ENCODE measurements at places on chromosomes 3 and 15. TPM values are rescaled to one million over a fixed set of nuclear protein-coding genes. Genes with fewer than 3 reads are reported as not detected.

Gene STRIT1
- not detected for polyA plus RNA-seq

Gene JAGN1
- 46.5 TPM for polyA plus RNA-seq

DNA sequence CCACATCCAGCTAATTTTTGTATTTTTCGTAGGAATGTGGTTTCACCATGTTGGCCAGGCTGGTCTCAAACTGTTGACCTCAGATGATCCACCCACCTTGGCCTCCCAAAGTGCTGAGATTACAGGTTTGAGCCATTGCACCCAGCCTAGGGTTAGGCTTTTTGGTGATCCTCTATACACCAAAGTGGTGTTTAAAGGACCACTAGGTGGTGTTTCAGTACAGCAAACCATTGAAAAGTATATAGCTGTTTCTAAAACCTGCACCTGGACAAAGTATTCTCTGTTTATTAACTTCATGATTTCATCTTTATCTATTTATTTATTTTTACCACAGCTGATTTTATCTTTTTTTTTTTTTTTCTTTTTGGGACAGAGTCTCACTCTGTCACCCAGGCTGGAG lies 68.4 kb downstream of the MINDY2 start:
- DNase-seq = no peak

- DNase-seq = no peak
Measured at GRCh38 chr3:112773864-112774263, 72.8 kb downstream of the CD200R1L start.

- no peak for DNase-seq
Measured at GRCh38 chr3:94246171-94246570, 183.3 kb downstream of the NSUN3 start.

Gene MLF1
- polyA plus RNA-seq = 7.4 TPM

GRCh38 chr15:76309601-76310330 lies 1.5 kb downstream of the ETFA start:
- DNase-seq = no peak

GRCh38 chr3:17040322-17040989 lies 155.7 kb downstream of the PLCL2 start:
- no peak for DNase-seq

Gene EFCAB12
- polyA plus RNA-seq = 0.05 TPM

Gene EPHA3
- 0.12 TPM for polyA plus RNA-seq

Gene MEGF11
- 0.04 TPM for polyA plus RNA-seq

GRCh38 chr3:131831608-131832007 lies 203.2 kb downstream of the CPNE4 start:
- no peak for DNase-seq

Gene SNTN
- polyA plus RNA-seq = not detected

Gene PAQR5
- polyA plus RNA-seq = 2.1 TPM

DNA sequence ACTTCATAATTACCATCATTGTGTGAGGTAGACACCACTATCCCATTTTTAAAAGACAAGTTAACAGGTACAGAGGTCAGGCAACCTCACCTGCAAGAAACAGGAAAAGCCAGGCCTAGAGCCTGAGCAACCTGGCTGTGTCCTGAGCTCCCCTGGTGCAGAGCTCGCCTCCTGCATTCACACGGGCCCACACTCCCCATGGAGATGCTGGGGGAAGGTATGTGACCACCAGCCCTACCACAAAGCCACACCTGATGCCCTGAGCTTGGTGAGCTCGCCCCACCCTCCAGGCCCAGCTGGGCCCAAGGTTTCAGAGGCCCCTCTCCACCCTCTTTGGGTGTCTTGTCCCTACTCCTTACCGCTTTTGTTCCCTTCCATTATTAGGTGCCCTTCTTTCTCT lies 1.2 kb upstream of the EFCAB12 start:
- no peak for DNase-seq

- DNase-seq = peak; percentile 54
Measured at GRCh38 chr3:101836652-101837598, 12.4 kb upstream of the NFKBIZ start.

GRCh38 chr3:97575742-97576141 lies 188.8 kb upstream of the ARL6 start:
- DNase-seq = no peak

DNA sequence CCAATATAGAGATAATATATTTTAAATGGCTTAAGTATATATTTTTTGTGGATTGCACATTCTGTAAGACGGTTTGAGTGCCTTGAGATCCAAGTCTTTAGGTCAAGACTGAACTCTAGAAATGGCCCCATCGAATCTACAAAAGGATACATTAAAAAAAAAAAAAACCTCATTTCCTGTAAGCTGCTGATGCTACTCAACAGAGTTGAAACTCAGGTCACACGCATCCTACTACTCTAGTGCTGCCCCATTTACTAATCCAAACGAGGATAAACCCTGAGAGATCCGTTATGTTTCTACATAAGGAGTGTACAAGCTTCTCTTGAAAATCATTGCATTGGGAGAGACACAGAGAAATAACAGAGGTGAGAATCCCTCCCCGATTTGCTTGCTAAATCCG lies 187.3 kb downstream of the TIGIT start:
- DNase-seq = no peak

- no peak for DNase-seq
Measured at GRCh38 chr15:91429973-91430372, 329.9 kb downstream of the SV2B start.

DNA sequence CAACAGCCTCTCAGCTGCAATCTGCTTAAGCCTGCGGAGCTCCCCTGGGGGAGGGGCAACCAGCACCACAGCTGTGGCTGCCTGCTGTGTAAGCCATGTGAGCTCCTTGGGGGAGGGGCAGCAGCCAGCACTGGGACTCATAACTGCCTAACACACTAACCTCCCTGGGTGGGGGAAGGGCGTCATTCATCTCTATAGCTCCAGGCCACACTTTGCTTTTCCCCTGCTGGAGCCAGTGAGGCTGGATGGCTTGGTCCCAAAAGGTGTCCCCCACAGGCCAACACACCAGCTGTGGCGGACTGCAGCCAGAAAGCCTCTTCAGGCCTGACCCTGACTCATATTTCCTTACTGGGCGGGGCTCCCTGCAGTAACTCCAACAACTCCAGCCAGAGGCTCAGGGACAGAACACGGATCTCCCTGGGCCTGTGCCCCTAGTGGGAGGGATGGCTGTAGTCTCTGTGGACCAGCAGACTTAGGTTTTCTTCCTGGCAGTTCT lies 129.8 kb downstream of the PPM1L start:
- DNase-seq = no peak

GRCh38 chr3:178131801-178132200 lies 404.4 kb upstream of the KCNMB2 start:
- DNase-seq = no peak

Gene C3orf49
- polyA plus RNA-seq = not detected

- no peak for DNase-seq
Measured at GRCh38 chr3:138914870-138915502, 32.0 kb downstream of the FOXL2 start.

- DNase-seq = no peak
Measured at GRCh38 chr3:149586871-149587270, 71.0 kb downstream of the WWTR1 start.

DNA sequence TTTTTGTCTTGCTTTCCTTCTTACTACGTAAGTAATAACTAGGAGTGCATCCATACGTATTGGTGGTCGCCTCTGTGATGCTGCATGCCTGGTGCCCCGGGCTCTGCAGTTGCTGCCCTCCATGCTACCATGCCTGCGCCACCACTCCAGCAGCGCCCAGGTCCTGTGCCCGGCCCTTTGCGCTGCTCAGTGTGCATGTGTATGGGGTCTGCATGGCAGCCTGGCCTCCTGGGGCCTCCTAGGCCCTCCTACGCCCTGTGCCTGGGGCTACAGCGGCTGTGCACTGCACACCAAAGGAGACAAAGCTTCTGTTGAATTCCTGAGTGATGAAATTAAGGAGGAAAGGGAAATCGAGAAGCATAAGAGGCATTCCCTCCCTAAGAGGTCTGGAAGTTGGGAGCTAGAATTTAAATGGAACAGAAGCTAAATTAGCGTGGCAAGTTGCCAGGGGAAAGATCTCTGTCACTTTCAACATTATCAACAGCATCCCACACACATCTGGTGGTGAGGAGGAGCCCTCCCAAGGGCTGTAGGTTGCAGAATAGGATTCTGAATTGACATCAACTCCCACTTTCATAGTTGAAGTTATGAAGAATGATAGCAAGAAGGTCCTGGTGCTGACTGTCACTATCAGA lies 275.0 kb upstream of the CHRM5 start:
- no peak for DNase-seq

DNA sequence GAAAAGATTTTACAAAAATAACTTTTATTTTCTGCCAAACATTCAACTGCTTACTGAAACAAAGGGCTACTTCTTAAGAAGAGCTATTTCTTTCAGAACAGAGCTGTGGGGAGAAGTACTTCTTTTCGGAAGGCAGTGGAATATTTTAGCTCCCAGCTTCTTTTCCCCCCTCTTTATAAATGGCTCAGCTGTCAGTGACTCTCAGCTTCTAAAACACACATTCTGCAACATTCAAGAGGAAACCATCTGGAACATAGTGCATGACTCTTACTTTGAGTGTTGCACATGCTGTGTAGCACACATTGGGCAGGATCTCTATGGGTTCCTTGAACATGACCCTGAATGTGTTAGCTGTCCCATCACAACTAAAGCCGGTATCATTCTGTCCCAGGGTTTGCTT lies 7.0 kb upstream of the C15orf40 start:
- no peak for DNase-seq

GRCh38 chr15:57533448-57533799 lies 58.3 kb upstream of the MYZAP start:
- DNase-seq = no peak

- no peak for DNase-seq
Measured at GRCh38 chr3:10806006-10806405, 10.0 kb upstream of the SLC6A11 start.

Gene RBP2
- polyA plus RNA-seq = not detected

GRCh38 chr15:29522373-29523276 lies 253.0 kb upstream of the NSMCE3 start:
- DNase-seq = no peak

GRCh38 chr3:124256156-124256555 lies 264.2 kb upstream of the ROPN1 start:
- no peak for DNase-seq

- DNase-seq = no peak
Measured at GRCh38 chr3:41244620-41245336, 45.5 kb downstream of the CTNNB1 start.

DNA sequence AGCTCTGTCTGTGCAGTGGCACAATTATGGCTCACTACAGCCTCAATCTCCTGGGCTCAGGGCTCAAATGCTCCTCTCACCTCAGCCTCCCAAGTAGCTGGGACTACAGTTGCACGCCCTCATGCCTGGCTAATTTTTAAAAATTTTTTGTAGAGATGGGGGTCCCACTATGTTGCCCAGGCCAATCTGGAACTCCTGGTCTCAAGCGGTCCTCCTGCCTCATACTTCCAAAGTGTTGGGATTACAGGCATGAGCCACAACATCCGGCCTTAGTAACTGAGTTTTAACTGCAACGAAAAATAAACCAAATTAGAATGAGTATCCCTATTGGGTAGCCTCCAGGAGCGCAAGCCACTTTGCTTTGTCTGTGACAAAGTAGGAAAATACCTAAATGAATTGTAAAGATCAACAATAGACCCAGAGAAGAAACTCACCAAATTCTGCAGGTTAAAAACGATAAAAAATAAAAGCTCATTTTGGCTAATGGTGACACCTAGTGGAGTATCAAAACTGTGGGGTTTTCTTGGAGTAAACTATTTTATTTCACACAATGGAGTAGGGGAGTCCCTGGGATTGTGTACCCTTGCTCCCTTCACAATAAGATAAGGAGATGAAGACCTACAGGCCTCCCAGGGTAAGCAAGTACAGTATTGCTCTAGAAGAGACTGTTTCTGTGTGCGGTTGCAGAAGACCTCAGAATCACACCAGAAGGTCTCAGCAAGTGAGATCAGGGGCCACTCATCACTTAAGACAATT lies 21.0 kb upstream of the CA12 start:
- no peak for DNase-seq

Gene LARP6
- polyA plus RNA-seq = 108 TPM

Gene SLC28A1
- polyA plus RNA-seq = not detected

Gene LYZL4
- polyA plus RNA-seq = not detected

DNA sequence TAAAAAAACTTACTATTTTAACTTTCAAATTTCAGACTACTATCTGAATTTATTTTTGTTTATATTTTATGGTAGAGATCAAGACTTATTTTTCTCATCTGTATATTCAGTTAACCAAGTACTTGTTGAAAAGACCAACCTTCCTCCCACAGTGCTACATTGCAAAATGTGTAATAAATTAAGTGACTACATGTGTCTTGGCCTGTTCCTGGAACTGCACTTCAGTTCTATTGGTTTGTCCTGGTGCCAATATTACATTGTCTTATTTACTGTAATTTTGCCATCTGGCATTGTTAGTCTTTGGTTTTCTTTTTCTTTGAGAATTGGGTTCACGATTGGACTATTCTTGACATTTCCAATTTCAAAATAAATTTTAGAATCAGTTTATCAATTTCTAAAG lies 138.4 kb upstream of the KCNMB2 start:
- DNase-seq = no peak

- no peak for DNase-seq
Measured at GRCh38 chr3:125001557-125002413, 54.0 kb downstream of the HEG1 start.

- DNase-seq = no peak
Measured at GRCh38 chr3:171248426-171249111, 211.6 kb downstream of the TNIK start.

DNA sequence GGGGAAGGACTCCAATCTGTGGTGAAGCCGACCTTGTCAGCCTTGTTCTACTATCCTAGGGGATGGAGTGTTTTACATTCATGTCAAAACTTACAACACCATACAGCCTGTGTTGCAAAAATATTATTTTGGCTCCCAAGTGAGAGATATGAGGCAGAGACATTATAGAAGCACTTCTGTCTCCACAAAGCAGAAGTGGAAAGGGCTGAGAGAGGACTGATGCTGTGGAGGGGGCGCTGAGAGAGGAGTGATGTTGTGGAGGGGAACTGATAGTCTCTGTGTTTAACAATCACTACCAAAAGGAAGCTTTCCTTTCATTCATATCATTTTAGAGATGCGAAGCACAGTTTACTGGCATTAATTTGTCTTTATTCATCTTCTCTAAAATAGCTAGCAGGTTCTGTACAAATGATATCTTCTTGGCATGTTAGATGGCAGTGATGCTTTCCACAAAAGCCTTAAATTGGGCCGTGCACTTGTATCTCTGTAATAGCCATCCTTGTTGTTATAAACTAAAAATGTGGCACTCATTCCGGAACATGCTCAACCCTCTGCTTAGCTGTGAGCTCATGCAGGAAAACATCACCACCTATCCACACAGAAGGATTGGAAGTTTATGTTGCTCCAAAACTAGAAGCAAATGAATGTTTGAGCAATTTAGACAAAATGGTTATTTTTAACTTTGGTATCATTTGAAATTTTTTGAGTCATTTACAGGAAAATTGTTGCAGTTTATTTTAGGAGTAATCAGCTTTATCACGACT lies 134.6 kb upstream of the TP63 start:
- no peak for DNase-seq

- DNase-seq = peak; percentile 39
Measured at GRCh38 chr3:120678331-120678947, 3.6 kb downstream of the HGD start.

- no peak for DNase-seq
Measured at GRCh38 chr3:183710231-183710630, 12.6 kb downstream of the YEATS2 start.

- no peak for DNase-seq
Measured at GRCh38 chr3:17709236-17709810, 33.1 kb downstream of the TBC1D5 start.
